ENCODE measurements at places on chromosomes 5 and 9.

- DNase-seq, result no peak
These were observed 32.0 kb downstream of the SAR1B start for GRCh38 chr5:134600600-134600999.

GRCh38 chr5:54325610-54326311 lies 15.4 kb upstream of the ARL15 start:
- no peak for DNase-seq

DNA sequence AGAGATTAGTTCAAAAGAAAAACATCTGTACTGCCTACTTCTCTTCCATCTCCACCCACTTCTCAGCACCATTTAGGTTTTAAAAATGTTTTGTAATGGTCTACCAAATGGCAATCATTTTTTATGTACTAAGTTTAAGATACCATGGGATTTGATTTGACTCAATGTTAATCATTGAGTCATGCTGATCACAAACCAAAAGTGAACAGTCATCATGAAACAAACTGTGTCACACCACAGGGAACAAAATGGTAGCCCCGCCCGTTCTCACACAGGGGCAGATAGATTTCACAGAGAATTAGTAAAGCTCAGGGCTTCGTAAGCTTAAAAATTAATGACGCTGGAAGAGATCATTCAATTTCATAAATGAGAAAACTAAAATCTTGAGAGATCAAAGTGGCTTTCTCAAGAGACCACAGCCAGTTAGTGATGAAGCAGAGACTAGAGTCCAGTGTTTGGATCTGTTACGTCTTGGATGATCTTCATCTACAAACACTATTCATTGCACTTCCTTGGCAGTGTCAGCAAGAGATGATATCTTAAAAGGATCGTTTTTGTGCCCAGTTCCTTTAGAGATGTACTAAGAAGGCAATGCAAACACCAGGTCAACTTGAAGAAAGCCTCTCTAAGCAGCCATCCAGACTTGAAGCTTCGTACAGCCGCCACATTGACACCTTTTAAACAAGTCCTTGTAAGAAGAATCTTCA lies 33.9 kb upstream of the TRIO start:
- DNase-seq, result peak; percentile 13

GRCh38 chr9:114088571-114089170 lies 10.4 kb downstream of the KIF12 start:
- DNase-seq, result no peak

DNA sequence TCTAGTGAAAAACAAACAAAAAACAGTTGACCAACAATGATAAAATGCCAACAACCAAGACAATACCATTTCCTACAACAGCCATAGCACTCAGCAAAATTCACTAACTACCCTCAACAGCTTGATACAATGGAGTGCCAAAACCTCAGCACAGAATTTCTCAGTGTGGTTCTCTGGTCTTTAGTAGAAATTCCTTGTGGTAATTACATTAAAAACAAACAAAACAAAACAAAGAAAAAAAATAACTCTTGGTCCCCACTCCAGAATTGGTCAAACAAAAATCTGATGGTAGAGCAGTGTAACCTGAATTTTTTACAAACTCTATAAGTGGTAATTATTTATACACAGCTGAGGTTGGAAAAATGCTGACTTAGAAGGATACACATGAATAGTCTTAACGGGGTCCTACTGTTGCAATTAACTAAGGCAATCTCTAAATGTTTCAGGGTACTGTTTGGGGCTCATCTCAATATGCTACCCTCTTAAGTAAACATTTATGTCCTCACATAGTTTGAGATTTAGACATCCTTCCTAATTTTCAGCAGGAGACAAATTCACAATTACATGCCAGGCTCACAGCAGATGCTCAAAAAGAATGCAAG lies 13.8 kb downstream of the CSNK1A1 start:
- no peak for DNase-seq

All from stimulated activated CD4-positive, alpha-beta T cell treated with anti-CD3 and anti-CD28 coated beads, Interleukin-1b, Interleukin-23, amount 100 ng/mL, for 24 hours (primary cell).